ENCODE measurements at places on chromosomes 12 and 14.

DNA sequence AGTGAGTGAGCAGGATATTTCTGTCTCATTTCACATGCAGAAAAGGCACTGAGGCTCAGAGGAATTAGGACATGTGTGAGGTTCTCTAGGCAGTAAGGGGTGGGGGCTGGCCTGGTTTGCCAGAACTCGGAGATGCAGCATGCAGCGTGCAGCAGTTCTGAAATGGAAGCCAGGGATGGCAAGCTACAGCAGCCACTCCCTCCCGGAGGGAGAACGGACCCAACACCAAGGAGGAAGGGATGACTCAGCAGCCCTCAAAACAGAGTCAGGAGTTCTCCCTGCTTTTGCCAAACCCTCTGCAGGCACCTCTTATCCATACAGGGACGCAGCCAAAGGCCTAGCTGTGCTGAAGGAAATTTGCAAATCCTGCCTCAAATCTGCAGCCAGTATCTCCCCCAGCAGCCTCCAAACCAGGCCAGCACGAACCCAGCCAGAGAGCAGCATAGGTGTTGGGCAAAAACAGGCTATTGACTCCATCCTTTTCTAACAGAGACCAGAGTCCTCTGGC, 10.3 kb upstream of the SERPINA3 start:
- DNase-seq, result no peak

DNA sequence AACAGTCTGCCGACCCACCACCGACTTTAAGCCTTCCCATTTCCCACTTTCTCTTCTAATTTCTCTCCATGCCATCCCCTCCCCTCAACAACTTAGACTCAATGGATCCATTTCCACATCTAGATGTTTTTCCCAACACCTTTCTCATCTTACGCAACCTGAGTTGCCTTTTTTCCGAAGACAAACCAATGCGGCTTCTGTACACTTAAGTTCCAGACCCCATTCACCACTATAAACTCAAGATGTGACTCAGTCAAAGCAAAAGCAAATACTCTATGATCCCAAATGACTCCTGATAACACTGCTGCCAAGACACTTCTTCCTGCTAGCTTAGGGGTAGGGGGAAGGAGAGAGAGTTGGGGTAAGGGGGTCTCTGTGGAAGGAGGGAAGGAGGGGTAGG, 1.3 kb downstream of the IL22 start:
- no peak for DNase-seq

GRCh38 chr14:20262642-20263128, 23.6 kb downstream of the OR11H4 start:
- DNase-seq, result no peak

DNA sequence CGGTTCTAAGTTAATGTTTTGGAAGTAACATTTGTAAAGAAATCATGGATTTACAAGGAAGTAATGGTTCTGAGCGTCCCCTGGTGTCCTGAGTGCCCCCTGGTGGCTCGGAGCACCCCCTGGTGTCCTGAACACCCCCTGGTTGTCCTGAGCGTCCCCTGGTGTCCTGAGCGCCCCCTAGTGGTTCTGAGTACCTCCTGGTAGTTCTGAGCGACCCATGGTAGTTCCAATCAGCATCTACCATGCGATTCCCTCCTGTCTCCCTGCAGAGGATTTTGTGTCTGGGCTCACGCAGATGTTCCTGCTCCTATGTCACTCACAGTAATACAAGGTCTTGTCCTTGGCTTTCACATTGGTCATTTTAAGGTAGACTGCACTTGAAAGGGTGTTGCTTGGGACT, 1352.9 kb downstream of the TMEM121 start:
- no peak for DNase-seq

DNA sequence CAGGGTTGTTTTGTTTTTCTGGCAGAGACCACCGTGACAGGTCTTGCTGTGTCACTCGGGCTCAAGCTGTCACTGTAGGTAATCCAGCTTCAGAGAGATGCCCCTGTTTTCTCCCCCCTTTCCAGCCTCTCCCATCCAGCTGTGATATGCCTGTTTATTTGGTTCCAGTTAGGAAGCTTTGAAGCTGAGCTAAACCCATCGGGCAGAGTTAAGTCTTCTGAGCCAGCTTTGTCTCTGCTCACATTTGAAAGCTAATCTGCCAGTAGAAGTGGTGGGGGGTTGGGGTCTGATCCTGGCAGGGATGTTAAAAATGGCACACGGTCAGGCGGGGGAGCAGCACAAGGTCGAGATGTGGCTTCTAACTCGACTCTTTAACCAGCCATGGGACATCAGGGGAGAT, 130.0 kb downstream of the TSPAN9 start:
- DNase-seq, result no peak

- DNase-seq, result no peak
These were observed 11.4 kb upstream of the NID2 start for GRCh38 chr14:52080158-52080800.

GRCh38 chr14:88710709-88711108, 82.0 kb downstream of the EML5 start:
- DNase-seq, result no peak

DNA sequence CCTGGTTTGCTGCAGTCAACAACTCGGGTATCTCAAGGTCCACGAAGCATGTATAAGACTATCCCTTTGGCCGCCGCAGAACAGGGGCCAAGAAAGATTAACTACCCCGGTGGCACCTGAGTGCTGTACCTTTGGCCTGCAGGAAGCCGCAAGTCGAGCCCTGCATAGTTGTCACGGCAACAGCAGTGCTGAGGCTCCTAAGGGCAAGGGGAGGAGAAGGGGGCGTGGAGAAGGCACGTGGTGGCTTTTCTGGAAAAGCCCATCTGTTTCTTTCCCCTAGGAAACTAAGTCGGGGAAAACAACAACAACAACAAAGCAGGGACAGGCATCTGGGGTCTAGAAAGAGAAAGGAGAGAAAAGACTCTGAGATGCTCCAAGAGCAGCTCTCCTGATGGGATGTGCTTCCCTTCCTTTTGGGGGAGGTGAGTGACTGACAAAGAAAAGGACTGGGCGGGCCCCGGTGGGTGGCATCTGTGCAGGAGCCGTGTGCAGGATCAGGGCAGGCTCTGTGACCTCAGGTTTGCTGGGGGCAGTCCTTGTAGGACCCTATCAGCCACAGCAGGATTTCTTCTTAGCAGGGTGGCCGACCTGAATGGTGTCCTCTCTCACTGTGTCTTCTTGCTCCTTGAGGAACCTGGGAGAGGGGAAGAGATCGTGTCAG, 123.9 kb downstream of the PRMT8 start:
- DNase-seq, result no peak

GRCh38 chr12:122421821-122422729, at the start of gene CLIP1:
CLIP1 (minus strand) TSS chr12:122422669; CDS start chr12:122380452, 42,217 bp downstream.
- DNase-seq, result peak; percentile 44

DNA sequence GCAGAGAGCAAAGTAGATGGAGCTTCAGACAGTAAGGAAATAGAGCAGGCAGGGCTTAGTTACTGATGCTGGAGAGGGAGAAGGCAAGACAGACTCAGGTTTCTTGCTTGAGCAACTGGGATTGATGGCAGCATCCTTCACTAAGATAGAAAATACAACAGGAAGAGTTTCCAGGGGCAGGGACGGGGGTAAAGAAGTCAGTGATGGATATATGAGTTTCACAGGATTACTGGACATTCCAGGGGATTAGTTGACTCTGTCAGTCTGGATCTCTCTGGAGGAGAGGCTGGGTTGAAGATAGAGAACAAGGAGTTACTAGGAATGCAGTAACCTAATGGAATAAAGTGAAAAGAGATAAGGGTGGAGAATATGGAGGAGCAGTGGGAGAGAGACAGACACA, 74.5 kb upstream of the ATF1 start:
- DNase-seq, result no peak

DNA sequence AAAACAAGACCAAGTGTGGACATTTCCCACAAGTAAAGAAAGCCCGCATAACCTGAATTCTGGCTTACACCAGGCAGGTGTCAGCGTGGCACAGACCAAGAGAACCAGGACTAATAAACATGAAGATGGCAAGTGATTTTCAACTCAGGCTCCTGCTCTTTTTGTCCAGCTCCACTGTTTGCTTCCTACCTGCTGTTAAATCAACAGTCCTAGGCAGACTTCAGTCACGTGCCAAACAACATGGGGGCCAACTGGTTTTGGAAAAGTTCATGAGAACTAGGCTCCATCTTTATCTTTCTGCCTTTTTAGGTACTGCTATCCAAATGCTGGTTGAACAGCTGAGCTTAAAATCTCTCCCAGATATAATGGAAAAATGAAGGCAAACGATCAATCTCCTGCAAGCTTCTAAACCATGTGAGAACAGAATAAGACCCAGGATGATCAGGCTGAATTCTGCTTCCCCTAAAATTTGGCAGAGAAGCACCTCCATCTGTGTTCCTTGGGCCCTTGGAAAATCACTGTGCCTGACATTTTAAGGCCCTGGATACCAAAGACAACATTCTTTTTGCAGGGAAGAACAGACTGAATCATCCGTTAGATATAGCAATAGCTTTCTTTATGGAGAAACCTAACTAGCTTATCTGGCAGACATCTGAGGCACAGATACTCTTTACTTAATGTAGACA, 215.6 kb upstream of the USP15 start:
- DNase-seq, result no peak

- no peak for DNase-seq
These were observed 31.5 kb upstream of the PTGDR start for GRCh38 chr14:52235866-52236510.

GRCh38 chr12:78177298-78177697, 346.6 kb downstream of the NAV3 start:
- DNase-seq, result no peak

DNA sequence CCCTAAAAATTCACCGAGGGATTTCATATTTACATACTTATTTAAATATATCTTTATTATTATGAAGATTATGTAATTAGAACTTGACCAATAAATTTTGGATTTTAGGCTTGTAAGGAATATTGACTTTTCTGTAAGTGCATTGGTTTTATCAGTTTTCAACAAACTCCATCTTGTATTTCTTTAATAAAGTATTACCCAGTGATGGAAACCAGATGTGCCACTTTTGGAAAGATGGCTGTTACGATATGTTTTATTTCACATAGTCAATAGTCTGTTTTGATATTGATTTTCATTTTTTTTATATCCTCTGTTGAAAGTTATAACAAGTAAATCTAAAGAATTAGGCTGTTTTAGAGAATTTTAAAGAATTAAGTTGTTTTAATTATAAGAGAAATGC, 1.8 kb downstream of the MON2 start:
- no peak for DNase-seq

GRCh38 chr12:26642361-26642760, 190.6 kb downstream of the ITPR2 start:
- no peak for DNase-seq

GRCh38 chr14:101063121-101063520, 159.6 kb upstream of the RTL1 start:
- DNase-seq, result no peak

GRCh38 chr14:58566979-58567378, 70.8 kb upstream of the DACT1 start:
- no peak for DNase-seq

GRCh38 chr14:33393895-33394368, 455.3 kb downstream of the NPAS3 start:
- peak; percentile 52 for DNase-seq

DNA sequence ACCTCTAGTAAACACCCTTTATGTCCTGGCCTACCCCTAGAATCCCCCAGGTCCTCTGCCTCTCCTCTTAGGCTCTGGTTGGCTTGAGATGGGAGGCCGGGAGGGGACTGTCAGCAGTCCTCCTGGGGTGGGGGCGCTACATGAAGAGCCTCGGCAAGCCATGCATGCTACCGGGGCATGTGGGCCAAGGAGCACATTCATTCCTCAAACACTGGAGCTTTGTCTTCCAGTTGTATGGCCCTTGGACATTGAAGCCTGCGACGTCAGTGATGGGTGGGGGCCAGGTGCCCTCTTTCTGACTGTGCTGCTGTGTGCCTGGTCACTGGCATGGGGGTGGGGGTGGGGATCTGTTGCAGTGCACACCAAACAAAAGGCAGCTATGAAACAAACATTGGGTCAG, 15.8 kb upstream of the CELA1 start:
- DNase-seq, result no peak

- DNase-seq, result no peak
These were observed 40.8 kb downstream of the PAX9 start for GRCh38 chr14:36702474-36702873.

- peak; percentile 70 for DNase-seq
These were observed 70.2 kb upstream of the ZFP36L1 start for GRCh38 chr14:68862954-68863594.

DNA sequence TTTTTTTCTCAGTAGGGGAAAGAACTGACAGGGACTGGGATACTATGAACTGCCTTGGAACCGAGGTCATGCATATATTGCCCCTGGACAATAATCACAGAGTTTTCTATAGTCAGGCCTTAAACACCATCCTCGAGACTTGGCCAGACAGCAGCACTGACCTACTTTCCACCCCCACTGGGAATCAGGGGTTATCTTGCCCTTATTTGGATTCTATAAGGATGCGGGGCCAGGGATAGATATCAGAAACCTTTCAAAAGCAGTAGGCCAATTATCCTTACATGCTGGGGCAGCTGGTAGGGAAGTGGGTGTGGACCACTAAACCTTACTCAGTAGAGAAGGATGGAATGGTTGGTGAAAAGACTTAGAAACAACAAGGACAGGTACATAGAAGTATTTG, 2.0 kb downstream of the ZNF219 start:
- DNase-seq, result no peak

DNA sequence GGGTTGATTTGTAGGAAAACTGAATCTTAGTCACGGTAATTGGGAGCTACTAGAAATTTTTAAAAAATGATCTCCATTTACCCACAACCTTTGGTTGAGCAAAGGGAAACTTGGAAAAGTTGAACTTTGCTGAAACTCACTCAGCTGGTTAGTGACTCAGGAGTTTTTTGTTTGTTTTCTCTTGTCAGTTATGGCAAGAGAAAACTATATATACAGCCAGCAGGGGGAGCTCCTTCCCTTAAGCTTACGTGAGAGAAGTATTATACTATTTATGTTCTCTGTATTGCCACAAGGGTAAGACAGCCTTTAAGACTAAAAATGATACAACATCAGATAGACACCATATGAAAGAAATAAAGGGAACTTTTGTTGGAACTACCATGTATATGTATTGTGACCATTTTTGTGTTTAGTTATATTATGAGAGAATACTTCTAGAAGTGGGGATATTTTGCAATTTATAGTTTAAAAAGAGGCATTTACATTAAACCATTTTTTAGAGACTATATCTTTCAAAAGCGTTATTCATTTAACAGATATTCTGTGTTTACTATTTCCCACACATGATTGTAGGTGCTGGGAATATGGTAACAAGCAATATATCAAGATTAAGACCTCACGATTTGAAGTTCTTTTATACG, 28.1 kb upstream of the TBC1D30 start:
- DNase-seq, result peak; percentile 80

Data from NCI-H1105 treated with DMSO at 0.1 percent for 48 hours (cell line).